ENCODE measurements at places on chromosomes 5 and 9.

GRCh38 chr5:33944543-33945132, 8.5 kb downstream of the RXFP3 start:
- DNase-seq = no peak

GRCh38 chr9:98518556-98518955, 190.2 kb downstream of the GABBR2 start:
- DNase-seq = no peak

- no peak for DNase-seq
Measured at GRCh38 chr5:137462265-137462590, 36.9 kb downstream of the SPOCK1 start.

DNA sequence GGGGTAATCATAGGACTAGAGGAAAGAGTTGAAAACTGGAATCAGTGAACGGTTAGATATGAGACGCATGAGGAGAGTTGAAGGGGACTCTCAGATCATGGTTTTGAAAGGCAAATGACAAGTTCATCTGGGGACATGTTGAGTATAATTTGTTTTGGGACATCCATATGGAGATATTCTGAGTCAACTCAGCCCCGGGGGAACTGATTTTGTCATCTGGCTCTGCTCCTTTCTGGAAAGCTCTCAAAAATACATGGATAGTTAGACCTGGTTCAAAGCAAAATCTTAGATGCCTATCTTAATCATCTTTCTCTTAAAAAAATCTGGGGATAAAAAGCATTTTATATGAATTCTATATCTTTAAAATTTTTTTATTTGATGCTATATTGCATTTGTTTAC, 161.2 kb downstream of the SNX18 start:
- DNase-seq = no peak

GRCh38 chr5:26282190-26282589, 756.2 kb downstream of the CDH9 start:
- DNase-seq = no peak

GRCh38 chr9:108553111-108553635, 302.6 kb downstream of the ACTL7B start:
- DNase-seq = no peak

GRCh38 chr5:72070529-72070928, 36.7 kb upstream of the MAP1B start:
- DNase-seq = no peak
